ENCODE measurements at places on chromosomes 7 and 10.

GRCh38 chr7:2670720-2671391 is 17.1 kb upstream of the AMZ1 start:
- DNase-seq, result no peak

DNA sequence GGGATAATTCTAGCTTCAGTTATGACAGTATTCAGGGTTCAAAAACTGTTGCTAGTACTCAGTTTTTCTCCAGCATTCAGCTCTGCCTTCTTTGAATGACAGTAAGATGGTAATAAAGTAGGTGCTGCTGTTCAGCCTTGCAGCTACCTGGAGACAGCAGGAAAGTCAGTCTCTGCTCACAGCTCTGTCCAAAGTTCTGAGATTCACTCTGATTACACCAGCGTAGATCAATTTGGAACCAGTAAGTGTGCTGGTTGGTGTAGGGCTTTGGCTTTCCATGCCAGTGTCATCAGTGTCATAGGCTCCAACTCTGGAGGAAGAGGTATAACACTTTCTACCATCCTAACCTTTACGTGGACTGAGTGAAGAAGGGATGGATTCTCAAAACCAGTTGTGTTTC is 26.2 kb downstream of the STK17A start:
- DNase-seq, result no peak

- no peak for DNase-seq
Observed at GRCh38 chr7:98234429-98235147, 17.4 kb downstream of the TECPR1 start.

DNA sequence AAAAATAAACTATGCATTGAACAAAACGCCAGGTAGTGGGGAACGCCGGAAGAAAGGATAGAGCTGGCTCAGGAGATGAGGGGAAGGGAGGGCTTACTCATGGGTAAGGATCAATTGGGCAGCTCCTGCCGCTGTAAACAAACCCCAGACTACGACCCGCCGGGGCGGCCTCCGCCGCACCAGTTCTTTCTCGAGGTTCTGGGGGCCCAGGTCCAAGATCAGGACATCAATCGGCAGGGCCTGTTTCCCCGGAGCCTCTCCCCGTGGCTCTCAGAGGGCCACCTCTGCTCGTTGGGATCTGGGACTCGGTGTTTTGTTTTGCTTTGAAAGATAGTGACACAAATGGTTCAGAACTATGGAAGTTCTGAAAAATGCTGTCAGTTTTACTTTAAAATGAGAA is 140.4 kb downstream of the ELFN1 start:
- no peak for DNase-seq

DNA sequence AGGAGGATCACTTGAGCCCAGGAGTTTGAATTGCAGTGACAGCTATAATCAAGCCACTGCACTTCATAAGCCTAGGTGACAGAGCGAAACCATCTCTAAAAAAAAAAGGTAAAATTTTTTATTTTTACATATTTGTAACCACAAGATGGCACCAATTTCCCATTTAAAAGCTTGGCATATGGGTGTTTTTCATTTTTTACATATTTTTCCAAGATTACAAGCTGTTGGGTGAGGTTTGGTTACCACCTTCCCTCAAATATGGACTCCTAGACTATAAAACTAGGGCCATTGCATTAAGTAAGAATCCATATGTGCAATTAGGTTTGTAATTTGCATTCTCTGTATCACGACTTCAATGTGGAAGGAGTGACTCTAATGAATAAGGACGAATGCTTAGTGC is 129.3 kb upstream of the ACBD5 start:
- DNase-seq, result no peak

DNA sequence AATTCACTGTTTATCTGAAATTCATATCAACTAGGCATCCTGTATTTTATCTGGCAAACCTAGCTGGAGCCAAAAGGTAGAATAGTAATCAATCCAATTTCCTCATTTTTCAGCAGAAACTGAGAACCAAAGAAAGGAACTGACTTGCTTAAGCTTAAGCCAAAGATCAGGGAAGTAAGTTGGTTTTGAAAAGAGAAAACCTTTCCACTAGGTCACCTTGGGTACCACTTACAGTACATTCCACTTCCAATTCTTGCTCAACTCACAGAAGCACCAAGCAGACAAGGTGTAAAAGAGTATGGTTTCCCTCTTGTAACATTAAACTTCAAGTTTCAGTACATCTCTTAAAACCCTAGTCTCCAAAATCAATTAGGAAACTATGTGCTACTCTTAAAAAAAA is 79.6 kb downstream of the ZFAND4 start:
- no peak for DNase-seq
